ENCODE measurements at places on chromosomes 4 and X. TPM values are rescaled to one million over a fixed set of nuclear protein-coding genes. Genes with fewer than 3 reads are reported as not detected.
A peak's percentile ranks its signal among the peaks of the same experiment; 100 is the strongest.

DNA sequence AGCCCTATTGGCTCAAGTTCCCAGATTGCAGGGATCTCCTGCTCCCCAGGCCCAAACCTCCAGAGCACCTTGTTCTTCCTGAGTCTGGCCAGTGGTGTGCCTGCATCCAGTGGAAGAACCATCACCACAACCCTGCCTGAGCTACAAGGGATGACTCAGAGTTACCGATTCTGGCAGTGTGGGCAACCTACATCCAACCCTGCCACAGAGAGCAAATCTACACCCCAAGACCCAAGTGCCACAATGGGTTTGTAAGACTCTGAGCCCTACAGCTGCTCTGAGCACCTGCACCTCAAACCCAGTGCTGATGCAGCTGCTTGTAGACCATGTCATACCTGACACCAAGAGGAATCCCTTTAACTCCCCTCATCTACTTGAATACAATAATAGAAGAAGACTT is 110.0 kb downstream of the SOWAHB start:
- no peak for DNase-seq

GRCh38 chr4:159002950-159003349 is 99.9 kb upstream of the RAPGEF2 start:
- peak; percentile 78 for DNase-seq

DNA sequence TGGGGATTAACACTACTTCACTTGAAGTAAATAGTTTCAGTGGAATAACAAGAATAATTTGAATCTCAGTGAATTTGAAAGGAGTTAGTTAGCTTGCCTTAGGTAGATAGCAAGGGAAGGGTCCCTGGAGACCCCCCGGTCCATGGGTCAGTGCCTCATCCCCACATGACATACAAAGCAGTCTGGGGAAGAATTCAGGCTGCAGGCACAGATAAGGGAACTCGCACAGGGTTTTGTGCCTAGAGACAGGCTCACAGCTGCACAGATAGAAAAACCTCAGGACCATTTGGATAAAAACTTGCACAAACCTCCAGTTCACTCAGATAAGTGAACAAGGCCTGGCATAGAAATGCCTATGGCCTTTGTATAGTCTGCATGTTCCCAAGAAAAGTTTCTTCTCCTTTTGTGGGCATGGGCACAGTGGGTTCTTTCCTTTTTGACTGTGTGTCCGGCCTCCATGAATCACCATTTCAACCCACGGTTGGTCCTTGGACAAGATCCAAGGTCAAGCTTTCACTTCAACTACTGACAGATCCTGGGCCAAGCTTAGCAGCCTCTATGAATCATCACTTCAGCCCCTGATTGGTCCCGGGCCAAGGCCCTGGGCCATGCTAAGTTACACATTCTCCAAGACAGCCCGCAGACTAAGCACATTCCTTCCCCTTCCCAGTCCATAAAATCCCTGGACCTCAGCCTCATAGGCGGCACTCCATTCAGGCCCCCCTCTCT is 108.3 kb upstream of the KLHL4 start:
- peak; percentile 95 for DNase-seq

DNA sequence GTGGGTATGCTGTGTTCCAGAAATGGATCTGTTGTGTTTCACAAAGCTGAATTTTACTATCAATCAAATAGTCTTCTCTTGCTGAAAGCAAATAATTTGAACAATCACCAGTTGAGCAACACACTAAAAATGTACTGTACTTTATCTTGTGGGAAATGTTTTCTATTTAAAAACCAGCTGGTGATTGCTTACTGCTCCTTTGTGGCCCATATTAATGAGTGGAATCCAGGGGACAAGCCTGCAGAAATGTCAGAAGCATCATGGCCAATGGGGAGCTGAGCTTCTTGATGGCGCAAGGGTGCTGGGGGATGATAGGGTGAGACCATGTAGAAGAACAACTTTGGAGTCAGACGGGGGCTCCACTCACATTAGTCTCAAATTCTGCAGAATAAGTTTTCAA is 346.2 kb downstream of the ARHGAP10 start:
- no peak for DNase-seq

DNA sequence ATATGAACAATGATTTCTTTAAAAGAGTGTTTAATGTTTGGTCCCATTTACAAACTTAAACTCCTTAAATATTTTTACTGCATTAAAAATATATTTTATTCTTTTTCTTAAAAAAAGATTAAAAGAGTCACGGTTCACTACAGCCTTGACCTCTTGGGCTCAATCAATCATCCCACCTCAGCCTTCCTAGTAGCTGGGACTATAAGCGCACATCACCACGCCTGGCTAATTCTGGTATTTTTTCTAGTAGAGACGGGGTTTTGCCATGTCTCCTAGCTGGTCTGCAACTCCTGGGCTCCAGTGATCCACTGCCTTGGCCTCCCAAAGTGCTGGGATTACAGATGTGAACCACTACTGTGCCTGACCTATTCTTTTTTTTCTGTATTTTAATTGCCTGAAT is 104.7 kb upstream of the TLR2 start:
- no peak for DNase-seq

DNA sequence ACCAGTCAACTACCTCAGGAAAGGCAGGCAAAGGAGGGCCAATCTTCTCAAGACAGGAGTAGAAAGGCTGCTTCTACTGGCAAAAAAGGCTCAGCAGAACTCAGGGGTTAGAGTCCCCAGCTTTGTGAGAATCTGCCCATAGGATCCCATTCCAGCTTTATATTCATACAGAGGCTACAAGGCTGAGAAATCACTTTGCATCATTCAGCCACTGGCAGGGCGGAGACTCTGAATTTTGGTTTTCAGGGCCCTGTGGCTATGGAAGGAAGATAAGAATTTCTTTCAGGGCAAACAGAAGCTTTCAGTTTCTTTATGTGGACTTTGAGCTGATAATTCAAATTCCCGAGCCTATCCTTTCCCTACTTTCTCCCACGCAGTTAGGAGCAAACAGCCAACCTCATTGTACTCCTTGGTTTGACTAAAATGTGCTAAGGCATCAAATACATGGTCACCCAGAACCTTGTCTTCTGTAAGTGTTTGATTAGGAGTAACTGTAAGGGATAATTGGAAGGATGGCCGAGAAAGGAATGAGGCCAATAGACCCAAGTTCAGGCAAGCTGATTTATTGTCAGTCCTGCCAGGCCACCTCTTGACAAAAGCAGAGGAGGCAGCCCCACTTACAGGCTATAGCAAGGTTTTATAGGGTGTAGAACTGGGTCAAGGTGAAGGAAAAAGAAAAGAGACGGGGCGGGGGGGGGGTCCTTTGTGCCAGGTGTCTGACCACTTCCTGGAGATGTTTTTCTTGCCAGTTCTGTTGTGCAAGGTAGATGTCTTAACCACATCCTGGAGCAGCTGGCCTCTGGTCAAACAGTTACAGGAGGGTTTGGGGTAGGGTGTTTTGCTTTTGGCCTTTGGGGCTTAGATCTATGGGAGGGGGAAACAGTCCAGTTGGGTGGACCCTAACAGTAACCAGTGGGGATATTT is 165.3 kb upstream of the PPP1R2C start:
- DNase-seq = no peak

- DNase-seq = no peak
Measured at GRCh38 chrX:48737940-48738339, 23.6 kb upstream of the GLOD5 start.

DNA sequence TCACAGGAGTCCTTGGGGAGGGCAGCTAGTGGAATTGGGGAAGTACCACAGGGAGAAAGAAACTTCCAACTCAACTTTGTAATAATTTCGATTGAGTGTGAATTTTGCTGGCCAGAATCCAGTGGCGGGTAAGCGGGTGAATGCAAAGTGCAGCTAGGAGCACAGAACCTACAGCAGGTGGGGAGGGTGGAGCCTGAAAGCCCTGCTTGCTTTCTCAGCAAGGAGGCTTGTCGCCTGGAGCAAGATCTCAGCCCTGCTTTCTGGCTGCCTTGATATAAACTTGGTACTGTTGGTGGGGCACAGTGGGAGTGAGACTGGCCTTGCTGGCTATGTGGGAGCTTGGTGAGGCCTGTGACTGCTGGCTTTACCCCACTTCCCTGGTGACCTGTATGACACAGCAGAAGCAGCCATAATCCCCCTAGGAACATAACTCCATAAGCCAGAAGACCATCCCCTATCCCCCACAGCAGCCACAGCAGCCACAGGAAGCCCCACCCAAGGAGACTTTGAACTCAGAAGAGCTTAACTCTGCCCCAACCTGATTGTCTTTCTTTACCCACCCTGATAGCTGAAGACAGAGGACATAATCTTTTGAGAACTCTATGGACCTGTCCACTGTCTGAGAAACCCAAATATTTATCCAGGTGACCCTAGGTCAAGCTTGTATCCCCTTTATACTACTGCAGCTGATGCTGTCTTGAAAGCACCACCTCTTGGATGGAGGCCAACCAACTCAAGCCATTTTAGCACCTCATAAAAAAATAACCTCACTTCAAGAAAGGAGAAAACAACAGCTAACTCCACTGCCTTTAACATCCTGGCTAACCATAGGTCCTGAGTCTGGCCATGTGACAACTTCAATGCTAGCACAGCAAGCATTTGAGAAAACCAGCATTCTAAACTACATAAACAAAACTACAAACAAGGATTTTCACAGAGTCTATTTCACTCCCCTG is 87.2 kb upstream of the PDE5A start:
- no peak for DNase-seq

Gene BTC
- total RNA-seq = 0.17 TPM

Gene PABPC1L2A
- total RNA-seq = not detected
